ENCODE measurements at places on chromosomes 12 and 14.

GRCh38 chr12:21543151-21543550 lies 17.1 kb downstream of the SPX start:
- no peak for DNase-seq

- no peak for DNase-seq
Measured at GRCh38 chr12:124479680-124480468, 87.5 kb downstream of the NCOR2 start.

- DNase-seq: no peak
Measured at GRCh38 chr14:85475113-85475512, 54.8 kb upstream of the FLRT2 start.

DNA sequence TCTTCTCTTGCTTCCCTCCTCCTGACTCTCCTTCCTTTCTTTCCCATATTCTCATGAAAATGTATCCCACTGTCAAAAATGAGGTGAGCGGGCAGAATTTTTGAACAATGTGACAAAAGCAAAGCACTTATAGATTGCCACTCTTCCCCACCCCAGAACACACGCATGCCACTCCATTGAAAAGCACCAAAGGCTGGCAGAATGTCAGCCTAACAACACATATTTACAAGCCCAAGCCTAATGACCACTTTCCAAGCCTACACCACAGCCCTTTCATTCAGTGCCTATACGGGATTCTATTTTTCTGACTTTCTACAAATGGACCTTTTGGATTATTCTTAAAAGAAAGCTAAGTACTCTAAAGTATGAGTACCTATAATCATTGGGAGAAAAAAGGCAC lies 62.9 kb upstream of the METAP2 start:
- DNase-seq: no peak

DNA sequence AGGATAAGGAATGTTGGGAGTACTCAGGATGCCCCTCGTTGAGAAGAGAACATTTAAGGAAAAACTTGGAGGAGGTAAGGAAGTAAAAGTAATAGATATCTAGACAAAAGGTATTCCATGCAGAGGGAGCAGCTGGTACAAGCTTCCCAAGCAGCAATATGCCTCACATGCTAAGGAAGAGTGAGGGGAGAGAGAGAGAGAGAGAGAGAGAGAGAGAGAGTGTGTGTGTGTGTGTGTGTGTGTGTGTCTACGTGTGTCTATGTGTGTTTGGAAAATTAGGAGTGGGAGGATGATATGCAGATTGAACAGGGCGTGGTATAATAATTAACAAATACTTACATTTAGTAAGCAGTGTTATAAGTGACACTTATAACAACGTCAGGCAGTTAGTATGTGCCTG lies 9.2 kb upstream of the PARP11 start:
- no peak for DNase-seq

DNA sequence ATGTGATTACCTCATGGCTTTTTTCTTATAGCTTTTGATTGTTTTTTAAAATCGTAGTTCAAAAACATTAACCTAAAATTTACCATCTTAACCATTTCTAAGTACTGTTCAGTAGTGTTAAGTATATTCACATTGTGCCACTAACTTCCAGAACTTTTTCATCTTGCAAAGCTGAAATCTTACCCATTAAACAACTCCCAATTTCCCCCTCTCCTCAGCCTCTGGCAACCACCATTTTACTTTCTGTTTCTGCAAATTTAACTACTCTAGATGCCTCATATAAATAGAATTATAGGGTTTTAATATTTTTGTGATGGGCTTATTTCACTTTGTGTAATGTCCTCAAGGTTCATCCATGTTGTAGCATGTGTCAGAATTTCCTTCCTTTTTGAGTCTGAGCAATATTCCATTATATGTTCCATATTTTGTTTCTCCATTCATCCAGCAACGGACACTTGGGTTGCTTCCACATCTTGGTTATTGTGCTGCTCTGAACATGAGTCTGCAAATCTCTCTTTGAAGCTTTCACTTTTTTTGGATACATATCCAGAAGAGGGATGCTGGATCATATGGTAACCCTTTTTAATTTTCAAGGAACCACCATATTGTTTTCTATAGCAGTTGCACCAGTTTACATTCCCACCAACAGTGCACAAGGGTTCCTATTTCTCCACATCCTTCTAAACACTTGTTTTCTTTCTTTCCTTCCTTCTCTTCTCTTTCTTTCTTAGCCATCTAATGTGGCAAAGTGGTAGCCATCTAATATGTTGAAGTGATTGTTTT lies 5.0 kb downstream of the HIF1A start:
- no peak for DNase-seq

- no peak for DNase-seq
Measured at GRCh38 chr12:104510145-104510872, 53.6 kb downstream of the CHST11 start.

GRCh38 chr14:72665259-72665658 lies 228.6 kb downstream of the DPF3 start:
- no peak for DNase-seq
